ENCODE measurements at places on chromosomes 13 and 19.

GRCh38 chr13:106337096-106337850 lies 198.2 kb downstream of the EFNB2 start:
- DNase-seq, result no peak

- DNase-seq, result no peak
Measured at GRCh38 chr19:7971553-7972520, 28.4 kb upstream of the TIMM44 start.

- no peak for DNase-seq
Measured at GRCh38 chr13:48808683-48809082, 155.0 kb downstream of the CYSLTR2 start.

DNA sequence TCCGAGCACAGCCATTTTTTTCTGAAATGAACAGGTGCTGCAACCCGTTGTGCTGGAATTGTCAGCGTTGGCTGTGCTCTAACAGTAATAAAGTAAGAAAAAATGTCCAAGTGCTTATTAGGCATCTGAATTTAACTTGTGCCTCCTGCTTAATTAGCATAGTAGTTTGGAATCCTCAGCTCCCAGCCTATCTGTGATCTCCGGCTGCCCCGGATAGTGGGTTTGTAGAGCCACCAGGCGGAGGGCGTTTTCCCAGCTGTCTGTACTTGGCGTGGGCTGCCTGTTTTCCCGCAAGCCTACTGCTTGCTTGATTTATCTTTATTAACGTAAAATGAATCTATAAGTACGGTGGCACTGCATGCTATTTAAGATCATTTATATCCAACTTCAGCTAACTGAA lies 137.9 kb downstream of the MTUS2 start:
- no peak for DNase-seq

DNA sequence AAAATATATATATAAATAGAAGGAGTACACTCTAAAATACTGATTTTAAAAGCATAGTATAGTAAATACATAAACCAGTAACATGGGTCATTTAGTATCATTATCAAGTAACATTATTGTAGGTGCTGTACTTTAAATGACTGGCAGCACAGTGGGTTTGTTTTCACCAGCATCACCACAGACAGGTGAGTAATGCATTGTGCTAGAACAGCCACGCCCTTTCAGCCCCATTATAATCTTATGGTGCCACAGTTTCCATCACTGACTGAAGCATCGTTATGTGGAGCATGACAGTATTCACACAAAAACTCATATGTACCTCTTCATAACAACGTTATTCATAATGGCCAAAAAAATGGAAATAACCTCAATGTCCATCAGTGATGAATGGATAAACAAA lies 88.3 kb downstream of the DHRS12 start:
- DNase-seq, result no peak

GRCh38 chr13:97310809-97311436 lies 88.8 kb downstream of the MBNL2 start:
- DNase-seq, result no peak

GRCh38 chr19:31715249-31715945 lies 366.2 kb upstream of the TSHZ3 start:
- DNase-seq, result no peak

GRCh38 chr13:112741185-112741755 lies 51.4 kb downstream of the ATP11A start:
- DNase-seq, result no peak

DNA sequence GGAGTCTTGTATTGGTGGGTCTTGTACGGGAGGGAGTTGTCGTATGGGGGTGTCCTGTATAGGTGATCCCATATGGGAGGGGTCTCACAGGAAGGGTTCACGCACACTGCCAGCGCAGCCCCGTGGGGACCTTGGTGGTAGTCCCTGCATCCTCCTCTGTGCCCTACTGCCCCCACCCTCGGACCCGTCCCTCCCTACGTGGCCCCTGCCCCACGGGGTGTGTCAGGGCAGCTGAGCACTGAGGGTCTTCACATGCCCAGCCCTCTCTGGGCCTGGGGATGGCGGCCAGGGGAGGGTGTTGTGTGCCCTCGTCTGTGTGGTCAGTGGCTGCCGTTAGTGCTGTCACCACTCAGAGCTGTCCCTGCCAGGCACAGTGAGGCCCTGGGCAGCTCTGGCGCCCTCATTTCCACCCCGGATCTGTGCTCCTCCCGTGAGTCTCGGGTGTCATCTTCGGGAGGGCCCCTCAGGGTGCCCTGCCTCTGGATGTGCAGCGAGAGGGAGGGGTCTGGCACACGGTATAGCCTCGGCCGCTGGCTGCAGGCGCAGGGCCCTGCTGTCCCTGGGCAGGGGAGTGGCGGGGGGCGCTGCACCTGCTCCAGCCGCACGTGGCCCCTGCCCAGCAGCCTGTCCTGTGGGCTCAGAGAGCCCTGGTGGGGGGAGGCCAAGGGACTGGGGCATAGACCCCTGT lies 16.0 kb upstream of the GNA15 start:
- no peak for DNase-seq

GRCh38 chr13:27619093-27619727 lies 1.1 kb downstream of the LNX2 start:
- no peak for DNase-seq

DNA sequence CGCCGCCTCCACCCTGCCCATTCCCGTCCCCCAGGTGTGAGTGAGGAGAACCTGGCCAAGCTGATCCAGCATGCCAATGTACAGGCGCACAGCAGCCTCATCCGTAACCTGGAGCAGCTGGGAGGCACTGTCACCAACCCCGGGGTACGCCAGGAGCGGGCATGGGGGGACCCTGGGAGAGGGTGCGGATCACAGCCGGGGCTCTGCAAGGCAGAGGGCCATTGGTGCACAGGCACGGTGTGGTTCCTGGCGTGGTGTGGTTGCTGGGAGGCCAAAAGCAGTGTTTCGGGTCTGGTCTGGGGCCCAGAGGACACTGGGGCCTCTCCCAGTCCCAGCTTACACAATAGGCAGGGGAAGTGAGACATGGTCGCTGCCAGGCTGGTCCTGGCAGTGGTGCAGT lies 8.3 kb downstream of the STXBP2 start:
- no peak for DNase-seq

- DNase-seq, result no peak
Measured at GRCh38 chr13:34914416-34914815, 27.7 kb upstream of the NBEA start.

- DNase-seq, result no peak
Measured at GRCh38 chr13:36555151-36555986, 118.5 kb upstream of the SERTM1 start.

- DNase-seq, result no peak
Measured at GRCh38 chr13:31986676-31987470, 44.7 kb upstream of the FRY start.

- DNase-seq, result no peak
Measured at GRCh38 chr13:81140675-81141074, 799.7 kb upstream of the SPRY2 start.

- DNase-seq, result no peak
Measured at GRCh38 chr19:51593138-51593890, 22.2 kb downstream of the ZNF175 start.

DNA sequence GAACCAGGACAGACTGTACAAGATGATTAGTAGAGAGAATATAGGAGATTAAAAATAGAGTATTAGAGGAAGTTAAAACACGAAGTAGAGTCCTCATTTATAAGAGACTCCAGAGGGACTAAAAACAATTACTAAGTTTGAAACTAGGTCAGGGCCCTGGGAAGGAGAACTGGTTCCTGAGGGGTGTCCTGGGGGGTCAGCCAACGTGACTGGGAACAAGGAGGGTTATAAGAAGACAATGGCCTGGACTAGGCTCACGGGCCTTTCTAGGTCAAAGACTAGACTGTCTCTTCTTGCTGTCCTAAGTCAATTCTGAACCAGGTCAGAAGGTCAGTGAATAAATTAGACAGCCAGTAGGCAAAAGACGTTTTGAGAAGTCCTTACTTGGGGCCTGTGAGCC lies 165.3 kb downstream of the IER2 start:
- no peak for DNase-seq

GRCh38 chr13:109787135-109787954 lies 962 bp upstream of the IRS2 start:
- peak; percentile 22 for DNase-seq

DNA sequence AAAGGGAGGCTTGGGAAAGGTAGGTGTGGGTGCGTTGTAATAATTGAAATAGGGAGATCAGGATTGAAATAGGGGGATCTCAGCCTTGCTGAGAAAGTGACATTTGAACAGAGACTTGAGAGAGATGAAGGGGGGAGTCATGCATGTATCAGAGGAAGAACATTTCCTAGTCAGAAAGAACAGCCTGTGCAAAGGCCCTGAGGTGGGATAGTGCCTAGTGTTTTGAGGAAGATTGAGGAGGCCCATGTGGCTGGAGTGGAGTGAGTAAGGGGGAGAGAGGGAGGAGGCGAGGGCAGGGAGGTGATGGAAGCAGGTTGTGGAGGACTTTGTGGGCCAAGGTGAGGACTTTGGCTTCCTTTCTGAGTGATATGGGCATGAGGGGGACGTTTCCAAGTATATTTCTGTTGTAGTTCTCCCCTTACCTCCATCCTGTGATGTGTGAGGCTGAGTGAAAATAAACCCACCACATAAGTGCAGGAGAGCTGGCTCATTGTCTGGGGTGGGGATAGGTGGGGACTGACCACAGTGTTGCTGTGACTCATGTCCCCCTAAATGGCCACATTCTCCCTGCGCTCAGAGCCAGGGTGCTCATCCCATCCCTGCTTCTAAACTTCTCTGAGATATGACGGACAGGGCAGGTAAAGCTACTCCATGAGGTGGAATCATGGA lies 17.8 kb downstream of the ACTL9 start:
- no peak for DNase-seq

DNA sequence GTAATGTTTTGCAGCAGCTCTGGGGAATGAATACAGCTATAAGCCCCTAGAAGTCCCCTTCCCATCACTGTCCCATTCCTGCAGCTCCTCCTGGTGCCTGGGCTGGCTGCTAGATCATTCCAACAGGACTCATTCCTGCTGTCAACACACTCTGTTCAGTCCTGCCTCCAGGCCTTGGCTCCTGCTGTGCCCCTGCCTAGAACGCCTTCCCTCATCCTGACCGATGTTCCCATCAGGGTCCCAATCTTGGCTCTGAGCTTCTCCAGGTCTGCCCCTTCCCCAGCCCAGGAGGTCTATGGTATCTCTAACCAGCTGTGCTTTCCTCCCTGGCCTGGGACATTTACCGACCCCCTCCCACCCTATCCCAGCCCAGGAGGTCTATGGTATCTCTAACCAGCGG lies 48.1 kb downstream of the FBN3 start:
- no peak for DNase-seq

DNA sequence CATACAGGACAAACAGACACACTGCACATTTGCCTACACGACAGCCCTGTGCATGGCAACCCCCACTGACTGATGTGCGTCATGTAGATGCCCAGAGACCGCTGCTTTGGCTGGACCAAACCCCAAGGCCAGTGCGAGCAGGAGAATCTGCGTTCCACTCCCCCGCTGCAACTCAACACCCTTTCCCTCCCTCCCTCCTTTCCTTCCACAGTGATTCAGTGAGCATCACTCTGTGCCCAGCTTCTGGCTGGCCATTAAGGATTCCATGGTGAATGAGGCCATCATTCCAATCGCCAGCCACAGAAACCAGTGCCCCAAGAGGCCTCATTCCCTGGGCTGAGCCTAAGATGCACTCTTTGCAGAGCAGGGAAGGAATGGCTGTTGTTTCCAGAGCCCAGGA lies 61.6 kb downstream of the GSX1 start:
- no peak for DNase-seq

GRCh38 chr13:23377983-23378632 lies 55.4 kb downstream of the SACS start:
- DNase-seq, result no peak

GRCh38 chr19:54616821-54617560 lies 13.3 kb upstream of the LILRB1 start:
- DNase-seq, result no peak

- no peak for DNase-seq
Measured at GRCh38 chr13:114268344-114269280, 12.8 kb upstream of the UPF3A start.

GRCh38 chr13:109384491-109385241 lies 401.7 kb downstream of the IRS2 start:
- DNase-seq, result no peak

DNA sequence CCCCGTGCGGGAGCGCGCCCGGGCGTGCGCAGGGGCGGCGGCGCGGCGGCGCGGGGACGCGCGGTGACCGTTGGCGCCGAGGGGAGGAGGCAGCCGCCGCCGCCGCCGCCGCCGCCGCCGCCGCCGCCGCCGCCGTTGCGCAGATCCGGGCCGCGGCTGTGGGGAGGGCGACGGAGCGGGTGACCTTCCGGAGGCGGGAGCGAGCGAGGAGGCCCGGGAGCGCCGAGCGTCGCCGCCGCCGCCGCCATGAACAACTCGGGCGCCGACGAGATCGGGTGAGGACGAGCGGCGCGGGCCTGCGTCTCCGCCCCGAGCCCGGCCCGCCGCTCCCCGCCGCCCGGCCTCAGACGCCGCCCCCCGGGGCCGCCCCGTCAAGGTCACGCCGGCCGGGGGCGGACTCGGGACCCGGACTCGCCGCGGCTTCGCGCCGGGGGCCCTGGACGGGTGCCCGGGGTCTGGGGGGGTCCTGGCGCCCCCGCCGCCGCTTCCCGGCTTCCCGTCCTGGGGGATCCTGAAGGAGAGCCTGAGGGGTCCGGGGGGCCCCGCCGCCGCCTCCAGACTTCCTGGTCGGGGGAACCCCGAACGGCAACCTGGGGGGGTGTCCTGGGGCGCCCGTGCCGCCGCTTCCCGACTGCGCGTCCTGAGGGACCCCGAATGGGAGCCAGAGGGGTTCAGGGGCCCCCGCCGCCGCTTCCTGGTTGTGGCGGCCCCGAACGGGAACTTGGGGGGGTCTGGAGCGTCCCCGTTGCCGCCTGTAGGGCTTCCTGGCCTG lies at the start of gene DAZAP1:
Gene DAZAP1 (plus strand): TSS at position 59 of the 772 bp plus-strand sequence. CDS start 188 bp downstream, at position 247.
- peak; percentile 50 for DNase-seq

DNA sequence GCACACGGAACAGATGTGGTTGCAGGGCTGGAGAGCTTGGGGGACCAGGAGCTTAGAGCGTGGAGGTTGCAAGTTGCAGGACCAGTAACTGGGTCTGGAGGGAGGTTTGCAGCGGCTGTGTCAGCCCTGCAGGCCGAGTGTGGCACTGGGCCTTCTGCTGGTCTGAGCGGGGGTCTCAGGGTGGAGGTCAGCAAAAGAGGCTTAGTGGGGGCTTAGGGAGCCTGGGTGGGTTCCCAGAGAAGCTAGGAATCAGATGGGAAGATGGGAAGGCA lies 5.8 kb upstream of the HCN2 start:
- no peak for DNase-seq

DNA sequence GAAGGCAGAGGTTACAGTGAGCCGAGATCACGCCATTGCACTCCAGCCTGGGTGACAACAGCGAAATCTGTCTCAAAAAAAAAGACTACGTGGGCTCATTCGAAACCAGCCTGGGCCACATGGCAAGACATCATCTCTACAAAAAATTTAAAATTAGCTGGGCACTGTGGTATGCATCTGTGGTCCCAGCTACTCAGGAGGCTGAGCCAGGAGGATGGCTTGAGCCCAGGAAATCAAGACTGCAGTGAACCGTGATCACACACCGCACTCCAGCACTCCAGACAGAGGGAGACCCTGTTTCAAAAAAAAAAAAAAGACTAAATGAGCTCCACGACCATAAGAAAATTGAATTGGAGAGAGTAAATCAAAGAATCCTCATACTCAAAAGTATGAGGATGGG lies 53.1 kb downstream of the SLC7A1 start:
- DNase-seq, result no peak

All from activated gamma-delta T cell (primary cell).